OCI-LY7 (cell line): ENCODE measurements at places on chromosomes 2 and 18.

- DNase-seq, result no peak
Measured at GRCh38 chr2:230870544-230871360, 6.0 kb downstream of the ITM2C start.

GRCh38 chr2:112917856-112918255 is 6.9 kb downstream of the IL37 start:
- no peak for DNase-seq

- no peak for DNase-seq
Measured at GRCh38 chr2:143392358-143392757, 263.1 kb downstream of the ARHGAP15 start.

GRCh38 chr2:10471955-10472354 is 23.8 kb upstream of the ODC1 start:
- no peak for DNase-seq

- DNase-seq, result peak; percentile 12
Measured at GRCh38 chr2:23449413-23449812, 64.4 kb downstream of the KLHL29 start.
